ENCODE measurements at places on chromosomes 3 and 15.
A peak's percentile ranks its signal among the peaks of the same experiment; 100 is the strongest.

- DNase-seq = no peak
Measured at GRCh38 chr3:97793420-97794019, 28.3 kb upstream of the CRYBG3 start.

GRCh38 chr3:54856271-54856670 is 71.6 kb downstream of the LRTM1 start:
- DNase-seq = no peak

DNA sequence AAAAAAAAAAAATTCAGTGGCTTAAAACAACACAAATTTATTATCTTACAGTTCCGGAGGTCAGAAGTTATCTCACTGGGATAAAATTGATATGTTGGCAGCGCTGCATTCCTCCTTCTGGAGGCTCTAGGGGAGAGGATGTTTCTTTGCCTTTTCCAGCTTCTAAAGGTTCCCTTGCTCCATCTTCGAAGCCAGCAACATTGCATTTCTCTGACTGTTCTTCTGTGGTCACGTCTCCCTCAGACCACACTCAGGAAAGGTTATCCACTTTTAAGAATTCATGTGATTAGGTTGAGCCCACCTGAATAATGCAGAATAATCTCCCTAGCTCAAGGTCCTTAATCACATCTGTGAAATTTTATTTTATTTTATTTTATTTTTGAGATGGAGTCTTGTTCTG is 23.4 kb upstream of the ACAP2 start:
- DNase-seq = no peak

GRCh38 chr15:65954289-65954741 is 85.0 kb downstream of the RAB11A start:
- DNase-seq = no peak

DNA sequence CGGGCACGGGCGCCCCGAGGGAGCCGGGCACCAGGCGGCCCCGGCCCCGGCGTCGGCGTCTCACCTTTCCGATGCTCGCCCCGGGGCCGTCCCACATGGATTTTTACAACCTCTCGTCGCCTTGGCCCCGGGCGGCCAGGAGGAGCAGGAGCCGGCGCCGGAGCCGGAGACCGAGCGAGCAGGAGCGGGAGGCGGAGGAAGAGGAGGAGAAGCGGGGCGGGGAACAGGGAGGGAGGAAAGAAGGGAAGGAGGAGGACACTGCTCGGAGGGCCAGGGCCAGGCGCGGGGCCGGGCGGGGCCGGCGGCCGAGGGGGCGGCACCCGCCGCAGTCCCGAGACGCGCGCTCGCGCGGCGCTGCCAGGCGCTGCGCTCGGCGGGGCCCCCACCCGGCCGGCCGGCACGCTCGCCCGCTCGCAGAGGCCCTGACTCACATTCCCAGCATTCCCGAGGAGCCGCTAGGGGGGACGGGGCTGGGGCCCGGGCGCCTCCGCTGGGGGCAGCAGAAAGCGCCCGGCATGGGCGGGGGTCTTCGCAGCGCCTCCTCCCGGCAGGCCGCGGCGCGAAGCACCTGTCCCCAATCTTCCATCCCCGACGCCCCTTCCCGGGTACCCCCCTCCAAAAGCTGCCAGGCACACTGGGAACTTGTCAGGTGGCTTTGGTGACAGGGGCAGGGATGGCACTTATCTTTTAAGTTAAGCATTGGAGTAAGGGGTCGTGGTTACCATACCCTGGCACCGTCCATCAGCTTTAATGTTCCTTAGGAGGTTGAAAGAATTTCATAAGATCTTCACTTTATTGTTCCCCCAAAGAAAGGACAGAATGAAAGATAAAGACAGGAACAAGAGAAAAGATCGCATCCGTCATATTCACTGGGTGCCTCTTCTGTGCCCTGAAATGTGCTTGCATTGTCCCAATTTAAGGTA is at the start of gene ERC2:
TSS of gene ERC2 (minus strand) at position 284 of the 923 bp plus-strand sequence.
- DNase-seq = no peak

- DNase-seq = no peak
Measured at GRCh38 chr3:12879191-12879815, 37.9 kb upstream of the RPL32 start.

GRCh38 chr3:178117641-178118040 is 418.6 kb upstream of the KCNMB2 start:
- DNase-seq = no peak

GRCh38 chr3:43378066-43378935 is 92.0 kb downstream of the SNRK start:
- peak; percentile 27 for DNase-seq

GRCh38 chr3:177781686-177782161 is 584.4 kb upstream of the TBL1XR1 start:
- no peak for DNase-seq

- no peak for DNase-seq
Measured at GRCh38 chr3:130789782-130790322, 43.2 kb upstream of the PIK3R4 start.

- no peak for DNase-seq
Measured at GRCh38 chr15:47395076-47395475, 322.2 kb upstream of the SEMA6D start.

DNA sequence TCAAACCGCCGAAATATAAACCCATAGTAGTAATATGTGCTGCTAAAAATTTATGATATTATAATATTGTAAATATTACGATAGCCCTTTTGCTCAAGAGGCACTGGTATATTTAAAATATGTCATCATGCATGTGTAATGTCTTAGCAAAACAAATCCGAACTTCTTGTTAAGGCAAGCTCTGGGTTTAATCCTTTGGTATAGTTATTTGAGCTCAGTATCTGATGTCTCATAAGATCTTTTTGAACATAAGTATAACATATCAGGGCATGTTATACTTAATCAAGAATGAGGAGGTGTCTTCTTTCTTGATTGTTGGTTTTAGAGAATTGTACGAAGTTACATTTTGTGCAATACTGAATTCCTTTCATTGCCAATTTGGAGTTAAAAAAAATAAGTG is 154.1 kb upstream of the CBLB start:
- DNase-seq = no peak

DNA sequence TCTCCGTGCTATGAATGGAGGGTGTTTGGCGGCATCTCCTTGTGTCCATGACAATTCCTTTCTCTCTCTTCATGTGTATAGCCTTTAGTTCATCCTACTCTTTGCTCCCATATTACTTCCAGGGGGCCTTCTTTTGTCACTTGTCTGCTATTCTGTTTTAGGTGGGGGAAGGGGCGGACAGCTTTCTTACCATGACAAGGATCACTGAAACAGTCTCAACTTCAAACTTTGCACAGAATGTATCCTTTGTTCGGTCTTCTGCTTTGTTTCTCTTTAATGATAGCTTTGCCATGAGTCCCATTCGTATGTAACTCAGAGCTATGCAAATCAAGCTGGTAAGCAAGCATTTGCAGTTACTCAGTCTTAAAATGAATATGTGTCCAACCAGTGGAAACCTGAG is 294.2 kb downstream of the TIGIT start:
- no peak for DNase-seq

DNA sequence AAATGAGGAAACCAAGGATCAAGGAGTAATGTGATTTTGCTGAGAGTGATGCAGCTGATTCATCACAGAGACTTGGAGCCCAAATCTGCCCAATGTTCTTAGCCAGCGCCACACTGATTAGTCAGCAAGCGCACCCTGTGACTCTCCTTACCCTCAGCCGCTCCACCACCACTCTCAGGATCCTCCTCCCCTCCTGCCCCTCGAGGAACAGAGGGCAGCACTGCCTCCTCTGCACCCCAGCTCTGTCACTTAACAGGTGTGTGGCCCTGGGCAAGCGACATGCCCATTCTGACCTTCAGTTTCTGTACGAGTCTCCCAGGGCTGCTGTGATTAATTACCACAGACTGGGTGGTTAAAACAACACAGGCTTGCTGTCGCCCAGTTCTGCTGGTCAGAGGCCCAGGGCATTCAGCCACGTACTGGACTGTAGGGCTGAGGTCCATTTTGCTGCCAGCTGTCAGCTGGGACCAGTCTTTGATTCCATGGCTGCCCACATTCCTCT is 36.1 kb upstream of the HRH1 start:
- DNase-seq = no peak

DNA sequence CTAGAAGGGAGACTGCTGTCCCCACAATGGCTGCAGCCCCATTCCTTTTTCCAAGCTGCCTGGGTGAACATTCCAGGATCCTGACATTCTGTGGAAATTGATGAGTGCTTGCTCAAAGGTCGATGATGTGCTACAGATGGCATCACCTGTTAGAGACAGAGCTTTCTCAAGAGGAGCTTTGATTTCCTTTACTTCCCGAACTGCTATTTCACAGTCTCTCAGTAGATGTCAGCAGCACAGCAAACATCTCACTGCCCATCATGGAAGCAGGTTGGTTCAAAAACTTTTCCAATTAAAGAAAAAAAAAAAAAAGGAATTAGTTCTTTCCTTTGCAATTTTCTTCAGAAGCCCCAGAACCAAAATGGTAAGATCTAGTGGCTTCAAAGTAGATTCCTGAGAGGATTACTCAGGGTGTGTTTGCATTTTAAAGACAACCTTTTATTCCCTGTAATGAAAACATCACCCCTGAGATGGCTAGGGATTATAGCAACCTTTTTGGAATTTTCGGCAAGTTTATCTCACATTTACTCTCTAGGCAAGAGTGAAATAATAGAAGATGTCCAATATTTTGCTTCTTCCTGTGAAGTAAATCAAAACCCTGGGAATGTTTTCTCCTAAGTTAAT is 44.8 kb downstream of the POLR2M start:
- no peak for DNase-seq

GRCh38 chr3:114411190-114411668 is 117.4 kb downstream of the TIGIT start:
- no peak for DNase-seq

DNA sequence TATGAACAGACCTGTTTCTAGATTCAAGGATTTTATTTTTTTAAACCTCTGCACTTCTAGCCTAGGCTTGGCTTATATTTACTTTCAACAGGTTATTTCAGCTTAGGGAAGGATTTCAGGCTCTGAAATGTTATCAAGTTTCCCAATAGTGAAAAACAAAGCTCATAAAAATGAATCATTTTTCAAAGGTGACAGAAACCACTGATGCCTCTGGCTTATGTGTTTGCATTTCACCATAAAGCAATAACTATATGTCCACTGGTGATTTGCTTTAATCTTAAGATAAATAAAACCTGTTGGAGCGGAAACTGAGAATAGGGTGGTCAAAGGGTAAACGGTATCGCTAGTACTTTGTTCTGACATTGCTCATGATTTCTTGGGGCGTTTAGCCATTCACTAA is 141.2 kb upstream of the LRIG1 start:
- DNase-seq = no peak

- DNase-seq = no peak
Measured at GRCh38 chr3:128515967-128516366, 23.0 kb upstream of the GATA2 start.

DNA sequence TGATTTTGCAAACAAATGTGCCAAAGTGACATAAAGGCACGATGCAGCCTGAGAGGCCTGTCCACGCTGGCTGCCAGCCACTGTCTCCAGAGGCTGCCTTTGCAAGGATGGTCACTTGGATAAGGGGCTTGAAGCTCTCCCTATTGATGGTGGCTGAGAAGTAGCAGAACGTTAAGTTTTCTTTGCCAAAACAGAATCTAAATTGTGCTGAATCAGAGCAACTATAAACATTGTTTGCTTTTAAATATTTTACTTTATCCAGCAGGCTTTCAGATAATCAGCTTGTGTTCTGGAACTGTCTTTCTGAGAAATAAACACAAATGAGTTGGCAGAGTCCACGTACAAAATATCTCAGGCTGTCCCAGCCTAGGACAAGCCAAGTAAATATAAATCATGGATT is 23.8 kb upstream of the CNBP start:
- DNase-seq = no peak

- no peak for DNase-seq
Measured at GRCh38 chr15:25710184-25710583, 152.9 kb downstream of the ATP10A start.

DNA sequence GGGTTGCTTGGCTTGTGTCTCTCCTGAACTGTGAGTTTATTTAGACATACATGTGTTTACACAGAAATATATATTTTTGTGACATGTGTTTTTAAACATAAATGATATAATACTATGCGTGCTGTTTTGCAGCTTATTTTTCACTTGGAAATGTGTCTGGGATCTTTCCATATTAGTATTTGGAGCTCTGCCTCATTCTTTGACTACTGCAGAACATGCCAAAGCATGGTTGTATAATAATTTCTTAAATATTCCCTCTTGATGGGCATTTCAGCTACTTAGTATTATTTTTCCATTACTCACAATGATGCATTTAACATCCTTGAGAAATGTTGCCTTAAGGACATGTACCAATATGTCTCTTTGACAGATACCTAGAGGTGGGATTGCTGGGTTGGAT is 19.5 kb downstream of the ANAPC13 start:
- no peak for DNase-seq

DNA sequence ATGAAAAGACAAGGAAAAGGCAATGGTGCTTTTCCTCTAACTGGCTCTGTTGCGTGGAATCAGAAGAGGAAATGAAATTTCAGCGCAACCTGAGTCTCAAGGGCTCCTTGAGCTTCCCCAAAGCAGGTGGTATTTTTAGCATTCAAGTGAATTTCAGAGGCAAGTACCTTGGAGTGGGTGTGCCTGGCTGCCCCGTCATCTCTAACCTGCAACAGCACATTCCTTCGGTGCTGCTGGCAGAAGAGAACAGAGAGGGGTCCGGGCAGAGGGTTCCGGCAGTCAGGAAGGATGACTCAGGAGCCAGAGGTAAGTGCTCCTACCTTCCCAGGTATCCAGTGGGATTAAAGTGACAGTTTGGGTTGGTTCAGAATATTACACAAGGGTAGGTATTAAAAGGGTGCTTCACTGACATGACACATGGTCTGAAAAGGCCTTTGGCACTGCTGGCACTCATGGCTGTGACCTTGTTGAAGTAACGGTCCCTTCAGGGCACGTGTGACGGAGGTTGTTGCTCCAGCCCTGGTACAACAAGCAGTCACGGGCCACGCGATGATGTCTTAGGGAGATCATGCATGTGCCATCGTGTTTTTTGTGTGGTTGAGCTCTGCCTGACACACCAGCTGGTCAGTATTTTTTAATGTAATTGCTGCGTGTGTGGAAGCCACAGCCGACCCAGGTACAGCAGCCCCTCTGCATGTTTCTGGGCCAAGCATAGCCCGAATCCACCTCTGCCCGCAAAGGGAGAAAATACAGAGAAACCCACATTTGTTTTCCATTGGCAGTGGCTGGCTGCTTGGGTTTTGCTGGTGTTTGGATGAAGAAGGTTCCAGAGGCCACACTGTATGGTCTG is 75.7 kb downstream of the LRRK1 start:
- no peak for DNase-seq

GRCh38 chr3:55487381-55488241 is 505 bp upstream of the WNT5A start:
- DNase-seq = no peak

- DNase-seq = no peak
Measured at GRCh38 chr3:65230261-65231139, 542.7 kb upstream of the ADAMTS9 start.

- no peak for DNase-seq
Measured at GRCh38 chr3:134357914-134358811, 16.1 kb downstream of the AMOTL2 start.

- no peak for DNase-seq
Measured at GRCh38 chr3:17901893-17902292, 159.5 kb upstream of the TBC1D5 start.

Measured in T-helper 1 cell (primary cell).